ENCODE measurements at places on chromosomes 11 and 22. TPM values are rescaled to one million over a fixed set of nuclear protein-coding genes. Genes with fewer than 3 reads are reported as not detected.

DNA sequence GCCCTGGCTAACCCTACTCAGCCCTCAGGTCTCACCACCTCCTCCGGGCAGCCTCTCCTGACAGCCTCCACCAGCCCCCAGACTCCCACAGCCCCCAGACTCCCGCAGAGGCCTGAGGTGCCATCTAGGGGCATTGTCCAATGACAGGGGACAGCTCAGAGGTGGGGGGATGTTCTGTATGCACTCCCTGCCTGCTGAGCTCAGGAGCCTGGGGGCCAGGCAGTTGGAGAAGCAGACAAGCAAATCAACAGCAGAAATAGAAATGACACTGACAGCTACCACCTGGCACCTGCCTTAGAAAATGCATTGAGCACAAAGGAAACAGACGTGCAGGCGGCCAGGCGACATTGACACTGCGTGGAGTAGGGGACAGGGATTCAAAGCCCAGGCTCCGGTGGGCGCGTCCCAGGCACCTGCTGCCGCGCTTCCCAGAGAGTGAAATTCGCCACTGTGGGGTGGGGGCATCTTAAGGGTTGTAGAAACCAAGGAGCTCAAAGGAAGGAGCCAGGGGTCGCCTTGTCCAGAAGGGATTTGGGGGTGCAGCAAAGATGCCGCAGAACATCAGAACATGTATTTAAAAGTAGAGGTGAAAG is 22.5 kb upstream of the WNT7B start:
- DNase-seq, result no peak

- no peak for DNase-seq
These were observed 30.6 kb downstream of the ARVCF start for GRCh38 chr22:19986011-19986409.

ACR gene
- total RNA-seq, result not detected

SLC7A4 gene
- not detected for total RNA-seq
